ENCODE measurements at places on chromosomes 6 and 20.
A peak's percentile ranks its signal among the peaks of the same experiment; 100 is the strongest.

DNA sequence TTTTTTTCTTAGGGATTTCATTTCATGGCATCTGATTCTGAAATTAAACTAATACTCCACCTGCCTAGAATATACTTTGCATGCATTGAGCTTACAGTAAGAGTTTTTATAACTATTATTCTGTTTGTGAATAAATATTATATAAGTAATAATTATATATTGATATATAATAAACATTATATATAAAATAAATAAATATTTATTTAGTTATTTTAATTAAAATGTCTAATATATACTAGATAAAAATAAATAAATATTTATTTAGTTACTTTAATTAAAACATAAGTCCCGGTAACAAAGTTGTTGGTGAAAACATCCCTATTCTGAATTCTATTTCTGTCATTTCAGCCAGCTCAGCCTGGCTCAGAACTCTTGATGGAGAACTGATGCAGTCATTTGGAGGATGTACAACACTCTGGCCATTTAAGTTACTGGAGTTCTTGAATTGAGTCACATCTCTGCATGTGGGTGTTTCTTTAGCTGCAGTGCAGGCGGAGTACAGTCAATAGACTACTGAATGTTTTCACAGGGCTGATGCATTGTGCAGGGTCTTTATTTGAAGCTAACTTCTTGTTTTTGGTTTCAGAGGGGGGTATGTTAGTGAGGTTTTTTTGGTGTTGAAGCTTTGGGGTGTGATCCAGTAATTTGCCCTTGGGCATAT lies 508.9 kb upstream of the ADGRB3 start:
- no peaks in the 10 kb centered on the region for H3K27me3 ChIP-seq
- no peak overlapping the region for H3K27ac ChIP-seq
- no peaks in the 10 kb centered on the region for H3K4me1 ChIP-seq
- H3K36me3 ChIP-seq, result no peaks in the 10 kb centered on the region
- no peak for DNase-seq

- no peaks in the 10 kb centered on the region for H3K36me3 ChIP-seq
- no peak overlapping the region for H3K27ac ChIP-seq
- no peak for DNase-seq
Measured at GRCh38 chr6:109623288-109623687, 67.7 kb downstream of the AK9 start.

DNA sequence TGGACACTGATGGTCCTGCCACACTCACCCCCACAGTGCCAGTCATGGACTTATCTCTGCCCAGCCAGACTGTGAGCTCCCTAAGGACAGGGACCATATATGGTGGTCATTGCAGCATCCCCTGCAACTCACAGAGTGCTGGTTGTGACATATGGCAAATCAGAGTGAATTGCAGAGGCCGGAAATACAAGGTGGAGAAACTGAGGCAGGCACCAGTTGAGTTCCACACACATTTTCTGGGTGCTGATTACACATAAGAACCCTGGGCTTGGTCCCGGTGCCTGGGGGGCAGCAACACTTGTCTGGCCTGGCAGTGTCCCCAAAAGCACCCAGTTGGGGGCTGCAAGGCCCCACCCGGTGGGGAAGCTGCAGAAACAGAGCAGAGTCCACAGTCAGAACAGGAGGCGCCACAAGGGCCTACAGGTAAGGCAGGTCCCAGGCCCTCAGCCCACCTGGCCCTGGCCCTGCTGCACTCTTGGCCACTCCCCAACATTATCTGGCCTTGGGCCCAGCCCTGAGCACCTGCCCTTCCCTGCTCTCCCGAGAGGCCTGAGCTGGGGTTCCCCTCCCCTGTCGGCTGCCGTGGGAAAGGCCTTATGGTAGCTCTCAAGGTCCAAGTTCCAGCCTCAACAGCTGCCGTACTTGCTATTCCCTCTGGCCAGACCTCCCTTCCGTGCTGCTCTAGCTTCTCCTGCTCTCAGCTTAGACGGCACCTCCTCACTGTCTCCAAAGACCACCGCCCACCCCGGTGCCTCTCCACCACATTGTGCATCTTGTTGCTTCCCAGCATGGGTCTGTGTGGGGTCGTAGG lies 140.8 kb upstream of the PTPN1 start:
- H3K27ac ChIP-seq, result no peak overlapping the region
- no peak for DNase-seq
- no peak overlapping the region for H3K4me3 ChIP-seq
- peaks cover 14% of the 10 kb centered on the region for H3K4me1 ChIP-seq

DNA sequence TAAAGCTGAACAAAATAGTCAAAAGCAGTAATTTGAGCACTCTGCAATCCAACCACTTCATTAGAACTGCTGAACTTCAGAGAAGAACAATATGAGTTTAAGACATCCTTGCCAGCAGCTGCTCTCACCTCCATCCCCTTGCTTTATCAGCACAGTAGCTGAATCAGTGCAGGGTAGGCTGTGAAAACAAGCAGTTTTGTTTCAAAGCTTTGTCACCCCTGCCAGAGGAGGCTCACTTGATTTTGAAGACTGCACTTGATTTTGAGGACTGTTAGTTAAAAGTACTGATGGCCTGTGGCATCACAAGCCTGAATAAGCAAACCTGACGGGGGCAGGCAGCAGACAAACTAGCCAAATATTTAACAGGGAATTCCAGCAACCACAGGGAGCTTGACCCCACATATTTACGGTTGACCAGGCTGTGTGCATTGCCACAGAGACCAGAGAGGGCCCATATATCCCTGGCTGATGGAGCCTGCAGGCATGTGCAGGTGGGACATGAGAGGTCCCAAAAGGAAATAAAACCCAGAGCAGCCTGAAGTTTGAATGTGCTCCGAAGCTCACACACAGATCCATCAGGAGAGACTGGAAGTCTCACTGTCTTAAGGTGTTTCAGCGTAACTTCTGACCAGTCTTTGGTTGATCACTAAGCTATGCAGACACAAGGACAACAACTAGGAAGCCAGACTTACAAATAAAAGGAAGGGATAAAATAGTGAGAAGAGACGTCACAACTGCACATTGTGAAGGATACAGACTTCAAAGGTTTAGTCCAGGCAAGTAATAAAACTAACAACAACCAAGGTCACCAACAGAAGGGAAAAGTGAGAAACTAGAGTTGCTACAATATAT lies 97.4 kb downstream of the PDSS2 start:
- no peak overlapping the region for H3K27ac ChIP-seq
- H3K27me3 ChIP-seq, result no peaks in the 10 kb centered on the region
- no peak overlapping the region for H3K4me3 ChIP-seq
- H3K4me1 ChIP-seq, result no peaks in the 10 kb centered on the region
- DNase-seq, result no peak
- H3K36me3 ChIP-seq, result peaks cover 33% of the 10 kb centered on the region

- H3K4me3 ChIP-seq, result no peak overlapping the region
- DNase-seq, result no peak
- H3K27me3 ChIP-seq, result no peaks in the 10 kb centered on the region
- H3K36me3 ChIP-seq, result no peaks in the 10 kb centered on the region
Measured at GRCh38 chr6:137099689-137100403, 55.1 kb upstream of the IL20RA start.

- no peak overlapping the region for H3K4me3 ChIP-seq
- no peaks in the 10 kb centered on the region for H3K36me3 ChIP-seq
- DNase-seq, result no peak
- no peaks in the 10 kb centered on the region for H3K27me3 ChIP-seq
- no peaks in the 10 kb centered on the region for H3K4me1 ChIP-seq
- no peak overlapping the region for H3K27ac ChIP-seq
Measured at GRCh38 chr20:51326201-51326819, 216.2 kb downstream of the NFATC2 start.

DNA sequence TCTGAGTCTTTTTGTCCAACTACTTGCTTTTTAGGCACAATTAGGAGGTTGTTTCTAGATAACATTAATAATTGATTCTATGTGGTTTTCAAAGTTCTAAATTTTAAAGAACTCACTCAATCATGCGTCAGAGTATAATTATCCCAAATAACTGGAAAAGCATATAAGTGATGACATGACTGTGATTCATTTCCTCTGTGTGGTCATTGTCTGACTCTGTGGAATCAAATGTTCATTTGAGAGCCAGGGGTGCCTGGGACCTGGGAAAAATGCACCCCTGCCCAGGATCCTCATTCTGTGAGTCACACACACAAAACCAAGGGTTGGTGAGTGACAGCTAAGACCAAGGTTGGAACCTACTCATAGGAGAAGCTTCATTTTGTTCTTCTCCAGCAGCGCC lies 127.1 kb upstream of the MLIP start:
- no peak overlapping the region for H3K27ac ChIP-seq
- H3K4me3 ChIP-seq, result no peak overlapping the region
- H3K27me3 ChIP-seq, result no peaks in the 10 kb centered on the region

DNA sequence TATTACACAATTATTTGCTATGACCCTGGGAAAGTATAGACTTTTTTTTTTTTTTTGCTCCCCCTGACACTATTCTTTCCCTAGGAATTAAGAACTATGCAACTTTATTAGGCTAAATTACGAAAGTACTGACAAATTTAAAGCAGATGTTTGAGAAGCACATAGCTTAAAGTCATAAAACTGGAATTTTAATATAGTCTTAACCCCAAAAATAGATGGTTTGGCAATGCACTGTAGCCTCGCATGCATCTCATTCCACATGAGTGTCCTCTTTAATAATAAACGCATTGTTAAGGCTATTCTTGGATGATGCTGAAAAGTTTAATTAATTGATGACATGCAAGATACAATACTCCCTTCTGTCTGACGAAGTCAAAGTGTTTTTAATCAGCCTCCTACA lies 49.3 kb downstream of the TBC1D7 start:
- H3K4me3 ChIP-seq, result no peak overlapping the region
- H3K27me3 ChIP-seq, result no peaks in the 10 kb centered on the region
- H3K36me3 ChIP-seq, result no peaks in the 10 kb centered on the region

- H3K27me3 ChIP-seq, result no peaks in the 10 kb centered on the region
- no peak overlapping the region for H3K27ac ChIP-seq
- no peak for DNase-seq
- no peaks in the 10 kb centered on the region for H3K36me3 ChIP-seq
Measured at GRCh38 chr6:18343741-18344140, 43.4 kb upstream of the RNF144B start.

GRCh38 chr6:25366903-25367545 lies 87.8 kb downstream of the CARMIL1 start:
- peaks cover 71% of the 10 kb centered on the region for H3K4me1 ChIP-seq
- no peak for DNase-seq
- no peak overlapping the region for H3K4me3 ChIP-seq
- no peaks in the 10 kb centered on the region for H3K36me3 ChIP-seq
- no peaks in the 10 kb centered on the region for H3K27me3 ChIP-seq

DNA sequence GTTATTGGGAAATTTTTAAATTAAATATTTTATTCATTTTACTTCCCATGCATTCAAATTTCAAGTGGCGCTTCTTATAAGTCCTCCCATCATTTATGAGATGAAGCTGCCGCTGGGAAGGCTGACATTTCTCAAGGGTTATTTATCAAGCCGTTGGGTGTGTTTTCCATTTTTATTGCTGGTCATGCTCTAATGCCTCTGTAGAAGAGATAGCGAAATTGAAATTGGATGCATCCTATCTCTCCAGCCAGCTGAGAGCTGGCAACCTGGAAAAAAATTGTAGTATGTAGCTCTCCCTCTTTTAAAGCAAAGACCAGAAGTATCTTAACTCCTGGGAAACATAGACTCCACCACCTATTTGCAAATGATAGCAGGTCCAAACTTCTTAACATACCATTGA lies 135.9 kb downstream of the C6orf118 start:
- H3K36me3 ChIP-seq, result no peaks in the 10 kb centered on the region
- no peaks in the 10 kb centered on the region for H3K4me1 ChIP-seq
- H3K4me3 ChIP-seq, result no peak overlapping the region
- DNase-seq, result no peak
- no peak overlapping the region for H3K27ac ChIP-seq

- DNase-seq, result peak; percentile 94
- peak overlapping the region; percentile 33 for H3K4me3 ChIP-seq
- peak overlapping the region; percentile 84 for H3K27ac ChIP-seq
- H3K36me3 ChIP-seq, result no peaks in the 10 kb centered on the region
- peaks cover 86% of the 10 kb centered on the region for H3K4me1 ChIP-seq
Measured at GRCh38 chr6:167093922-167094432, 28.9 kb upstream of the CCR6 start.

- no peak overlapping the region for H3K4me3 ChIP-seq
- DNase-seq, result no peak
- no peaks in the 10 kb centered on the region for H3K27me3 ChIP-seq
- no peak overlapping the region for H3K27ac ChIP-seq
Measured at GRCh38 chr6:13053006-13053461, 275.3 kb downstream of the TBC1D7 start.

- H3K4me3 ChIP-seq, result no peak overlapping the region
- H3K36me3 ChIP-seq, result no peaks in the 10 kb centered on the region
- no peaks in the 10 kb centered on the region for H3K27me3 ChIP-seq
- H3K27ac ChIP-seq, result no peak overlapping the region
- H3K4me1 ChIP-seq, result no peaks in the 10 kb centered on the region
- DNase-seq, result no peak
Measured at GRCh38 chr6:113953346-113953745, 17.6 kb downstream of the HDAC2 start.

DNA sequence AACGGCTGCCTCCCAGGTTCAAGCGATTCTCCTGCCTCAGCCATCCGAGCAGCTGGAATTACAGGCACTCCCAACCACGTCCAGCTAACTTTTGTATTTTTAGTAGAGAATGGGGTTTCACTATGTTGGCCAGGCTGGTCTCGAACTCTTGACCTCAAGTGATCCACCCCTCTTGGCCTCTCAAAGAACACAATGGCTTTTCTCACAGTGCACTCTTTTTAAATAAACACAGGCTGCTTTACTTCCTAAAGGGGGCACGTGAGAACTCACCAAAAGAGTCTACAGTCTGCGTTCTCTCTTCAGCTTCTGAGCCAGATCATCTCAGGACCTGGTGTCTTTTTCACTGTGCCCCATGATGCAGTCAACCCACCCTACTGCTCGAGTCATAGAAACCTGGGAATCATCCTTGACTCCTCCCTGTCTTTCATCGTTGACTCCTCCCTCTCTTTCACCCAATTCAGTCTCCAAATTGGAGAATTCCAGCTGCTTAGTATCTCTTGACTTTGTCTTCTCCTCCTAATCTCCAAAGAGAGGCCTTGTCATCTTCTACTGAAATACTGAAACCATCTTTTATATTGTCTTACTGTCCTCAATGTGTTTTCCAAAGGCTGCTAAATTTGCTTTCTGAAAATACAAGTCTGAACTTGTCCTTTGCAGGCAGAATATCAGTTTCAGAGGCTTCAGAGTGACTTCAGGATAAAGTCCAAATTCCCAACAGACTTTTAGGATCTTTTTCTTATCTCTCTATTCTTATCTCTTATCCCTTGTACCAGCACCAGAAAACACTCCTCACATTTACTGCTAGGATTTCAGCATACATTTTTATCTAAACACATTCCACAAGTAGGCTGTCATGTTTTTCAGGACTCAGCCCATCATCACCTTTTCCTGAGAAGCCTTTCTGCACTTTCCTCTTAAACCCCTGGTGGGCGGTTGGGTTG lies 323.4 kb downstream of the SYNE1 start:
- H3K4me3 ChIP-seq, result no peak overlapping the region
- H3K4me1 ChIP-seq, result peaks cover 6% of the 10 kb centered on the region
- no peaks in the 10 kb centered on the region for H3K27me3 ChIP-seq

Measured in spleen (tissue), 13 donors.